ENCODE measurements at places on chromosomes 7 and 10. TPM values are rescaled to one million over a fixed set of nuclear protein-coding genes. Genes with fewer than 3 reads are reported as not detected.
A peak's percentile ranks its signal among the peaks of the same experiment; 100 is the strongest.

GRCh38 chr10:82228701-82229100 lies 353.7 kb downstream of the NRG3 start:
- no peaks in the 10 kb centered on the region for H3K36me3 ChIP-seq
- H3K27ac ChIP-seq: no peak overlapping the region
- H3K4me1 ChIP-seq: no peaks in the 10 kb centered on the region
- no peak for DNase-seq

DNA sequence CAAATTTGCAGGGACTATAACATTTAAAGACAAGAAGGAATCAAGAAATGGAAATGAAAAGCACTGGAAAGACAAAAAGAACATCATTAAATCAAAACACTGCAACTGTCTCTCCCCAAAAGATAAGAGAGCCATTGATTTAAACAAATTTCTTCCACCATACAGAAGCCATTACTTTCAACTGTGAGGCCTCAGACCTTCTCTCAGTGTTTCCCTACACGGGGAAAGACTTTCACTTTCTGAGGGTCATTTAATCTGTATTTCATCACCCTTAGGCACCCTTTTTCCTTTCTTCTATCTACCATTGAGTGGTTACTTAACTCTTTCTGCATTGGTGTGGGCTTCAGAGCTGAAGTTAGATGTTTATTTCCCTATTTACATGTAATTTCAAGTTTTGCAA lies 47.5 kb downstream of the CCDC172 start:
- no peaks in the 10 kb centered on the region for H3K4me1 ChIP-seq
- H3K27me3 ChIP-seq: no peaks in the 10 kb centered on the region
- no peak overlapping the region for H3K27ac ChIP-seq
- no peaks in the 10 kb centered on the region for H3K36me3 ChIP-seq
- no peak overlapping the region for H3K4me3 ChIP-seq

DNA sequence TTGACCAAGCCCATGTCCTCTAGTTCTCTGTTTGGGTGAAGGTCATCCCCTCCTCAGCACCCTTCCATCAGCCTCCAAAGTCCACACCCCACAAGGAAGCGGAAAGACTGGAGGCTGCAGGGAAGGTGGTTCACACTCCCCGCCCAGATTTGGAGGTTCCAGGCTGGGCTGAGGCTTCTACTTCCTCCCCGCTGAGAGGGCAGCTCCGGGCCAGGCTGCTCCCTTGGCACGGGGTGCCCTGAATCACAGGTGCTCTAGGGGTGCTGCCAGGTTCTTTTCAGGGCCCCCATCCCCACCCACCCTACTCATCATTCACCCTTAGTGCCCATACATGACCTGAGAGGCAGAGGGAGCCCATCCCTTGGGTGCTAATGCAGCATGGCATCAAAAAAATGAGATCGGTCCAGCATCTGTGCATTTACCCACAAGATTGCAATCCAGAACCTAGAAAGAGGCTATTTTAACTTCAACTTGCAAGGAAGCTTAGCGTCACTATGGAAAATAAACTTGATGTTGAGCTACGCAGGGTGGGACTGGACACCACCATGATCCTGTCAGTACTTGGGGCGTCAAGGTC lies 47.3 kb upstream of the ZMIZ1 start:
- H3K36me3 ChIP-seq: no peaks in the 10 kb centered on the region
- no peaks in the 10 kb centered on the region for H3K4me1 ChIP-seq
- H3K4me3 ChIP-seq: no peak overlapping the region
- DNase-seq: no peak
- no peak overlapping the region for H3K27ac ChIP-seq
- H3K27me3 ChIP-seq: no peaks in the 10 kb centered on the region

- no peaks in the 10 kb centered on the region for H3K36me3 ChIP-seq
- H3K4me1 ChIP-seq: peaks cover 6% of the 10 kb centered on the region
- H3K27me3 ChIP-seq: no peaks in the 10 kb centered on the region
- H3K4me3 ChIP-seq: no peak overlapping the region
- no peak for DNase-seq
Observed at GRCh38 chr7:77409005-77409738, 7.0 kb downstream of the GSAP start.

- H3K27ac ChIP-seq: peak within 1 kb of the TSS; percentile 88
- peak within 1 kb of the TSS; percentile 97 for H3K4me3 ChIP-seq
- DNase-seq: peak; percentile 85
- peaks cover 22% of the 10 kb centered on the region for H3K4me1 ChIP-seq
- no peaks in the 10 kb centered on the region for H3K36me3 ChIP-seq
Observed at GRCh38 chr10:26697163-26697921, at the start of gene PDSS1. Gene PDSS1 (plus strand): TSS chr10:26697701. CDS start chr10:26697712, 11 bp downstream.

- H3K4me3 ChIP-seq: no peak overlapping the region
- no peaks in the 10 kb centered on the region for H3K27me3 ChIP-seq
- no peak overlapping the region for H3K27ac ChIP-seq
- no peaks in the 10 kb centered on the region for H3K36me3 ChIP-seq
Observed at GRCh38 chr7:17030559-17030958, 148.8 kb upstream of the AGR3 start.

DNA sequence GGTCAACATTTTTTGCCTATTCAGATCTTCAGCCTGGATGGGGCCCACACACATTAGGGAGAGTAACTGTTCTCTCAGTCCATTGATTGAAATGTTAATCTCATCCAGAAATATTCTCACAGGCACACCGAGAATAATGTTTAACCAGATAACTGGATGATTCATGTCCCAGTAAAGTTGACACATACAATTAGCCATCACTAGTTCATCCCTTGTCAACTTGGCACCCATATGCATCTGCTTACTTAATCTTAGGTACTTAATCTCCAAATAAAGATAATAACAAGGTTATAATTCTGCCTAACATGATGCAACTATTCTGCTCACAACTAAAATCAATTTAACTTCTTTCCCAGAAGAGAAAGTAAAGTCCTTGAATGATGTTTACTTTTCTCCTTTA lies 502.6 kb downstream of the ADRA2A start:
- no peaks in the 10 kb centered on the region for H3K27me3 ChIP-seq
- H3K4me1 ChIP-seq: no peaks in the 10 kb centered on the region
- no peak overlapping the region for H3K27ac ChIP-seq

DNA sequence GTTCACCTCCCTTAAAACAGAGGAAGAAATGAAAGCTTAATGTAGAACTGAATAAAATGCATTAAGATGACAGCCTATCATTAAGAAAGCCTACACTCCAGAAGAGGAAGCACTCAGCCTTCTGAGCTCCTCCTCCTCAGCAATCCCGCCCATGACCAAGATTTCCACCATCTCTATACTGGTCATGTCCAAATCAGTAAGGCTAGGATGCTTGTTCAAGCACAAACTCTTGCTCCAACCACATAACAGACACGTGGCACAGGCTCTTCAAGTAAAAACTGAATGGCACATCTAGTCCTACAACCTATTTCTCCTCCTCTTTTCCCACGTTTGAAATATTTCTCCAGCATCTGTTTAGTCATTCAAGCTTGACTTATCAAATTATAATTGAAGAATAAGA lies 454.1 kb downstream of the PARD3 start:
- H3K4me3 ChIP-seq: no peak overlapping the region
- DNase-seq: no peak
- H3K36me3 ChIP-seq: peaks cover 4% of the 10 kb centered on the region
- no peak overlapping the region for H3K27ac ChIP-seq
- H3K4me1 ChIP-seq: peaks cover 13% of the 10 kb centered on the region

DNA sequence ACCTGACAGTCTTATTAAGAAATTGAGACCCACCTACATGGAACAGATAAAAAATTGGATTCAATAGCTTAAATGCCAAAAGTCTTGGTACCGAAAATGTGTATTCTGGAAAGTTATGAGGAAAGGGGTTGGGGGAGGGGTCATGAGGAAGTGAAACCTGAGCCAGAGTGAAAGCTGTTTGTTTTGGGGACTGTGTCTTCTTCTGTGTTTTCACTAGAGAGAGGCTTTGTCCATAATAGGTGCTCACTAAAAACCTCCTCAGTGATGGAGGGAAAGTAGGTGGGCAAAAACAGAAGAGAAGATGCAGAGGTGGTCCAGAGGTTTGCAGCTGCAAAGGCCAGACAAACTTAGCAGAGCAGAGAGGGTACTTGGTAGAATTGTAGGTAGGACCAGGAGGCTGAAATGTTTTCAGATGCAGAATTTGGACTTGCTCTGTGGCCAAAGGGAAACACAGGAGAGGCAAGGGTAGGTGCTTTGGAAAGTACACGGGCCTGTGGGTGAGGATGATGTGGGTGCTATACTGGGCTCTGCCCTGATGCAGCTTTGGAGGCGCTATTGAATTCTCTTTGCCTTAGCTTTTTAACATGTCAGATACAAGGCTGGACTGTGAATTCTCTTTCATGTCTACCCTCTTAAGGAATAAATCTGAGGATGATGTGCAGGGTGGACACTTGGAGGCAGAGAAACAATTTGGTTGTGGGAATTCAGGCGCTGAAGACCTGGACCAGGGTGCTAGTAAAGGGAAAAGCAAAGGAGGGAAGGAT lies 254.6 kb downstream of the PTEN start:
- no peak for DNase-seq
- no peak overlapping the region for H3K27ac ChIP-seq
- H3K4me3 ChIP-seq: no peak overlapping the region

DNA sequence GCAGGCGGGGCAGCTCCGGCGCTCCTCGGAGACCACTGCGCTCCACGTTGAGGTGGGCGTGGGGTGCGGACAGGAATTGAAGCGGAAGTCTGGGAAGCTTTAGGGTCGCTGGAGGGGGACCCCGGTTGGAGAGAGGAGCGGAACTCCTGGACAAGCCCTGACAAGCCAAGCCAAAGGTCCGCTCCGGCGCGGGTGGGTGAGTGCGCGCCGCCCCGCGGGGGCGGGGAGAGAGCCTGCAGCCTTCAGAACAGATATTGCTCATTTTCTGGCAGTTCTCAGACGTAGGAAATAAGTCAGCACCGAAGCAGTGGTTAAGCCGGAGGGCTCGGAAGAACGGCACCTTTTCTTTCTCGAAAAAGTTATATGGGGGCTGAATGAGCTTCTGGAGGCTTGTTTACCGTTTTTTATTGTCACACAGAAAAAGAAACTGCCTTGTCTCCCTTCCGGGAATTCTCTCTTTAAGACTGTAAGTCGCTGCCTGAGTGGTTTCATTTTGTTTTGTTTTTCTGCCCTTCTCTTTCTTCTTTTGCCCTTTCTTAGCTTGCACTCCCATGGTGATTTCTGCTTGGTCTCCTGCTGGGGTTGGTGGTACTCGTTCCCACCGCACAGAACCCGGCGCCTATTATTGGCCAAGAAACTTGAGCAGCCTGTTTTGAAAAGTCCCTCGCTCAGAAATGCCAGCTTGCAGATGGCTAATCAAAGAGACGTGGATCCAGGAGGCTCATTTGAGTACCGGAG lies 732 bp downstream of the FAS start:
- DNase-seq: peak; percentile 86
- no peaks in the 10 kb centered on the region for H3K27me3 ChIP-seq
- H3K4me1 ChIP-seq: no peaks in the 10 kb centered on the region
- peak overlapping the region; percentile 98 for H3K27ac ChIP-seq
- H3K4me3 ChIP-seq: peak overlapping the region; percentile 80

The FOXI2 gene
- total RNA-seq: not detected

The PRKCQ gene
- 0.20 TPM for total RNA-seq

The SPDYE6 gene
- not detected for total RNA-seq

The ABCB4 gene
- total RNA-seq: 176 TPM
